ENCODE measurements at places on chromosomes 6 and 20.

GRCh38 chr6:37103169-37104039 is 66.5 kb upstream of the PIM1 start:
- DNase-seq = no peak

GRCh38 chr6:23534351-23534750 is 591.7 kb upstream of the NRSN1 start:
- no peak for DNase-seq

- DNase-seq = no peak
These were observed 11.5 kb downstream of the SNX9 start for GRCh38 chr6:157834549-157834948.

DNA sequence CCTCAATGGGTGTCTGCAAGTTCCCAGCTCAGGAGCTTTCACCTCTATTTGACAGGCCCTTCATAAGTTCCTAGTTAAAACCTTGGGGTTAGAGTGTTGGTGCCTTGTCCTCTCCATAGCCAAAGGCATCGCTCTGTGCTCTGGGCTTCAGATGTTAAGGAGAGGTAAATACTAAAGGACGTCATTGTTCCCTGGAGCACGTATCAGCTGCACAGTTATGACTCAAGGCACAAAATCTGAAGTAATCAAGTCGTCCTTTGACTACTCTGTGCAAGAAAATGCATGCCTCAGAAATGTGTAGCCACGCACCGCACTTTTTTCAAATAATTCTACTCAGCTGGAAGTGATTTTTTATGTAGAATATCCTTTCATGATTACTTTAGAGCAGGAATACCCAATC is 240.8 kb upstream of the QKI start:
- no peak for DNase-seq

DNA sequence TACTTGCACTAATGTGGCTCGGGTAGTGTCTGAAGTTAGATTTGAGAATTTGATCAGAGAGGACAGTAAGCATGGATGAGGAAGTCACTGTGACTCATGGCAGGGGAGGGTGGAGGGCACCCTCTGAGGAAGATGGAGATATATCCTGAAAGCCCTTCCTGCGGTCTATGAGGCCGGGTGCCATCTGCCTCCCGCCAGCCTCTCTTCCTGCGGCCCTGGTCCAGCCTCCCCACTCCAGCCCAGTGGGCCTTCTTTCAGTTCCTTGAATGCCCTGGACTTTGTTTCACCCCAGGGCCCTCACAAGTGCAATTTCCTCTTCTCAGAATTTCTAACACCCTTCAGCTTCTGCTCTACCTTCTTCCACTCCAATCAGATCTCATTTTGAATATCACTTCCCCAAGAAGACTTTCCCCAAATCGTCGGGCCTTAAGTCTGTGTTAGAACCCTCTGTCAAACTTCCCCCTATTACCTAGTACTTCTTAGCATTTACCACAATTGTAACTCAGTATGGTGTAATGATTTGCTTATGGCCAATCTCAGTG is 20.2 kb upstream of the TNFAIP3 start:
- no peak for DNase-seq

DNA sequence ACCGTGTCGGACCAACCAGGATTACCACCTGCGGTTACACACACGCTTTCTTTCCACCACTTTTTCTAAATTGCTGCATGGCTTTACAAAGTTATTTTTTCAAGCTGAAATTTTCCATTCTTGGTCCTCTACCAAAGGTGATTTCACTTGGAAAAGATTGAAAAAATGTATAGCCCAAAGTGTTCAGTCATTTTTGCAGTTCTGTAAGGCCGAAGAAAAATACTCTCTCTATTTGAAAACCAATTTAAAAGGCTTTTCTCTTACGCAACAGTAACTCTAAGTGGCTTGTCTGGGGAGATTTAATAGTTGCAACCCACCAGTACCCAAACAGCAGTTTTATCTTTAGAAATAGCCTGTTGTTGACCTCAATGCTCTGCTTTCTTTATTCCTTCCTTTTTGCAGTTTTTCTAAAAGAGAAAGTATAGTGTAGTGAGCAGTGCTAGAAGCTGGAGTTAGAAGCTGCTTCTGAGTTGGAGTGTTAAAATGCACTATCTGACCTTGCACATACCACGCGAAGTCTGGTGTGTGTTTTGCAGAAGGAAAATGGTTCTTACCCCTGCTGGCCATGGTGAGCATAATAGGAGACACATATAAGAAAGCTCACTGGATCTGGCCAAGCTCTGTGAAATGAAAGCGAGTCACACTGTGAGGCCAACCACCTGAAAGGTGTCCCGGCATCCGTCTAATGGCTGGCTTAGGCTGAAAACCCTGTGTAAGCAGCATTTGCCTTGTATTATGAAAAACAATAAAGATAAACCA is 271.6 kb upstream of the PRND start:
- no peak for DNase-seq

GRCh38 chr6:152509916-152510315 is 127.2 kb downstream of the SYNE1 start:
- DNase-seq = no peak

- DNase-seq = no peak
These were observed 596.0 kb downstream of the EPM2A start for GRCh38 chr6:145139140-145139850.

GRCh38 chr6:136975089-136975715 is 53.1 kb downstream of the SLC35D3 start:
- DNase-seq = no peak

DNA sequence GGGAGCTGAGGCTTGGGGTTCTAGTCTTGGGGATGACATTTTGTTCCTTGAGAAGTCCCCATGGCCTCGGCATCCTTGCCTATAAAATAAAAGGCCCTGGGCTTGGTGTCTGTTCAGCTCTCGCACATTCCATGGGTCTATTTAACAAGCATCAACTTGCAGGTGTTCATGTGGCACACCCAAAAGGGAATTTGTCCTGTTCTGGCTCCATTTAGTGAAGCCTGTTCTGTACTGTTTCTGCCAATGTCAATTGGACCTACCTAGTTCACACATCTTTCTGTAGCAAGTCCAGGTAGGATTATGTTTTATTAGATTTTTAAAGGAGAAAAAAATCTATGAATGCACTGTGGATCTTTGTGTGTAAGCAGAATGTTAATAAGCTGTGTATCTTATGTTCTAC is 262.0 kb downstream of the HIVEP2 start:
- no peak for DNase-seq

DNA sequence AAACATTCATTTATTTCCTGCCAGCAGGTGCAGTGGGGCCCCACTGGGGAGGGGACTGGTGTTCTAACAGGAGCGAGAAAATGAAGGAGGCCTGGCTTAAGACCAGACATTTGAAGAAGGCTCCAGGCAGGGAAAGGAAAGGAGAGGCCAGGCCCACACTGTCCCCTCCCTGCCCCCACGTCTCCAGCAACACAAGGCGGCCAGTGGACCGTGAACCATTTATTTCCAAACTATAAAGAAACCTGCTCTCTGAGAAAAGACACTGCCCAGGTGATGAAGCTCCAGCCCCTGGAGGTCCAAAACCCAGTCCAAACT is 41.4 kb upstream of the CDH22 start:
- no peak for DNase-seq

DNA sequence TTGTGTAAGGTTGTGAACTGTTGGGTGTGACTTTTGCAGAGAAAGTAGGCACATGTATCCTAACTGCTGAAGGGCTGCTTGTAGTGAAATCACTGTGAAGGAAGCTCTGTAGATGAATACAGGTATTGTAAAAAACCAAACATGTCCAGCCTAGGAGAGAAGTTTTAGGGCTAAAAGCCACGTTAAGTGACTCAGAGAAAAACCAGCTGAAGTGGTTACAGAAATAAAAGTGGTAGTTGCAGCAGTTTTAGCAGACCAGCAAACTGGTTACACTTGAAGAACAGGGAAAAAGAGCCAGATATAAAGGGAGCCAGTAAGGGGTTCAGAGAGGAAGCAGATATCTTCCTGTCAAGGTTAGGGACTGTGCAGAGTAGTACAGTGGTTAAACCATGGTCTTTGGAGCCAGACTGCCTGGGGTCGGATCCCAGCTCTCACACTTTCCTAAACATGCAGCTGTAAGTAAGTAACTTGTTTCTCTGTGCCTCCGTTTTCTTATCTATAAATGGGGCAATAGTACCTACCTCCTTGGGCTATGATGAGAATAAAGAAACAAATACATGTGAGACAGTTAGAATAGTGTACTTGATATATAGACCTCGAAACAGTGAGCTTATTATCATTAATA is 33.8 kb upstream of the RNF8 start:
- DNase-seq = no peak

- no peak for DNase-seq
These were observed 14.5 kb upstream of the TMEM170B start for GRCh38 chr6:11522812-11523605.

- peak; percentile 91 for DNase-seq
These were observed at the start of gene BRD2 for GRCh38 chr6:32968093-32968866. BRD2 (plus strand) TSS chr6:32968594; CDS start chr6:32972899, 4,305 bp downstream.

DNA sequence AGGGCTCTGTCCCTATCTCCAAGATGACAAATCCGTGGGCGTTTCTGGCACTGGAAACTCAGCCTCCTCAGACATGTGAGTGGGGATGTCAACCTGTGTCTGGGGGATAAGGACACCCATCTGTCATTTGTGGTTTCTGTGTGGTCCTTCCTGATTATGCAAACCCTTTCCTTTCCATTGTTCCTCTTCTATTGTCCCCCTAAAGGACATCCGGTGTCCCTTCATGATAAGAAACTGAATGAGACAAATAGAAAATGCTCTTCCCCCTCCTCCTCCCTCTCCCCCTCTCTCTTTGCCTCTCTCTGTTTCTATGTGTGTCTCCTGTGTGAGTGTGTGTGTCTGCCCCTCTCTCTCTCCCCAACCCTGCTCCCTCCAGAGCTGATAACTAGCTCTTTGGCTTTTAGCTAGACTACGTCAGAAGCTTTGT is 11.5 kb upstream of the GLP1R start:
- DNase-seq = no peak

DNA sequence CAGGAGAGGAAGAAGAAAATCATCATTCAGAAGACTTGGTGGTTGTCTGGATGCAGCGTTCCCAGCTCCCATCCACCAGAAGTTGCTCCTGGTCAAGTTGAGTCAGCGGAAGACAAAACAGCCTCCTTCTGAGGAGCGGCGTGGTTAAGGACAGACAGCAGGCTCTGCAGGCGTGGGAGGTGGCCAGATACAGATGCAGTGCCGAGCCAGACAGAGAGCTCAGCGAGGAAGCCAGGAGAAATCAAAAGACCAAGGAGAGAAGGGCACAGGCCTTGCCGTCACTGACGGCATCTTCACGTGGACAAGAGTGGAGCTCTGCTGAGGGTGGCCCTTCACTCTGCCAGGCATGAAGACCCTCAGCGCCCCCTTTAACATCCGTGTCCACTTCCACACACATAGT is 158.5 kb downstream of the THBS2 start:
- no peak for DNase-seq

DNA sequence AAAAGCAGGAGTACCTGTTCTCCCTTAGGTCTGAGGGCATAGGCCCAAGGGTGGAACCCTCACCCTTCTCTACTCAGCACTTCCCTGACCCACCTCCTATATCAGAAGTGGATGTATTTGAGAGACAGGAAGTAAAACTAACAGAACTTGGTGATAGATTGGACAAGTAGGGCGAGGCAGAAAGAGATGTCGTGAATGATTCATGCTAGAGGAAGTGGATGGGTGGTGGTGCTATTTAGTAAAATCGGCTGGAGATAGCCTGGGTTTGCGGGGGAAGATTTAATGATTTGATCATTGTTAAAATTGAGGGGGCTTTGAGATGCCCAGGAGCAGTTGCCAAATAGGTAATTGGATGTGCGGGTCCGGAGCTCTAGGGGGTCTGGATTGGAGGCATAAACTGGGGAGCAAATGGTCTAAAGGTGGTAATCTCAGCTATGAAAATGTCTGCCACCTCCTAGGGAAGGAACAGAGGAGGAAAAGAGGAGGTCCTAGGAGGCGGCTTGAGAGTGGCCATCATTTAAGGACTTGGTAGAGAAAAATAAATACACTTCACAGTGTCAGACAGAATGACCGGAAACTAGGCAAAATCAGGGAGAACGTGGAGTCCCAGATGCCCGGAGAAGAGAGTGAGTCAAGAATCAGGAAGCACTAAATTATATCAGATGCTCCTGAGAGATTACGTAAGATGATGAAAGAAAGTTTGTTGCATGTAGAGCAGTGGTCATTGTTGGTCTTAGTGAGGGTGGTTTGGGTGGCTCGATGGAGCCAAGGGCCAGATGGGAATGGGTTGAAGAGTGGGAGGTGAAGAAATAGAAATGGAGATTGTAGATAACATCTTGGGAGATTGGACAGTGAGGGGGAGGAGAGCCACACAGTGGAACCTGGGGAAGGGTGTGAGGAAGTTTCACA is 142.0 kb downstream of the CEP57L1 start:
- no peak for DNase-seq

DNA sequence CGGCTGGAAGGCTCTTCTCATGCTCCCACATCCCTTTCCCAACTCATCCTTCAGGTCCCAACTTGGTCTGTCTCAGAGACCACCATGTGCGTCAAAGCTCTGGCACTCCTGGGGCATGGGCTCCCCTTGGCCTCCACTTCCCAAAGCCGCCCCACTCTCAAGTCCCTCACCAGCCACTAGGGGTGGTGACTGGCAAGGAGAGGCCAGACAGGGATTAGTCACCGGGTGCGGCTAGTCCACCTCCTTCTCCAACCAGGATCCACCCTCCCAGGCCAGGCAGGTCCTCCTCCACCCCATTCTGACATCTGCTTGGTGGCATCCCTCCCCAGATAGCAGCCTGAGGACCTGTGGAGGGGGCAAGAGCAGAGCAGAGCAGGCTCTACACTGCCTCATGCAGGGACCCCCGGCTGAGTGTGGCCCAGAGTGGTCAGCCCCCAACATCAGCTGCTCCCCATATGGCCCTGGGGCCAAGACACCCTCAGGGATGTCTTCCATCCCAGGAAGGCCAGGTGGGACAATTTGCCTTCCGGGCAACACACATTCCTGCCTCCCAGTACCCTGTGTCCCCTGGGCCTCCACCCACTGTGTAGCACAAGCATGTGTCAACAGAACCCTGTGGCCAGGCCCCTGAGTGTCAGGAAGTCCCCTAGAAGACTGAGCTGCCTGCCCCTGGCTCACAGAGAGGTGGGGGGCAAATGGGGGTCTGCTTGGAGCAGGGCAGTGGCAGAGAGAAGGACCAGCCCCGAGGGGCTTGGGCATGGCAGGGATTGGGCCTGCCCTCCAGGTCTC is 29.2 kb downstream of the YTHDF1 start:
- DNase-seq = no peak

GRCh38 chr20:45450097-45450818 is 19.3 kb upstream of the WFDC2 start:
- no peak for DNase-seq

DNA sequence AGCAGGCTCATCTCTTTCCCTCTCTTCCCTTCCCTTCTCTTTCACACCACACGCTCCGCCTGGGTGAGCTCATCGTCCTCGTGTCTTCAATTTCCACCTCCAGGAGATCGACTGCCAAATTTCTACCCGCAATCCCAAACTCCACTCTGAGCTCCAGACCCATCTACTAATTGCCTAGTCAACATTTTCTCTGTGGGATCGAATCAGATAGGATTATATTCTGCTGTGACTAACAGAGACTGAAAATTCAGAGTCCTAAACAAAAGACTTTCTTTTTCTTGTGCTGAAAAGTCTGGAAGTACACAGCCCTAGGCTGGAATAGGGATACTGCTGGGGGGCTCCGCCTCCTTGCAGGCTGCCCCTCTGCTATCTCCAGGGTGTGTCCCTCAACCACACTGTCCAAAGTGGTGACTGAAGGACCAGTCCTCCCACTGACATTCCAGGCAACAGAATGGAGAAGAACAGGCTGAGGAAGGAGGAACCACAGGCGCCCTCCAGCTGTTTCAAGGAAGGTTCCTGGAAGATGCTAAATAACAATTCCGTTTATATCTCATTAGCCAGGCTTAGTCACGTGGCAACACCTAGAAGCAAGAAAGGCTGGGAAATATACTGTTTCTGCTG is 5.0 kb upstream of the HSPA12B start:
- no peak for DNase-seq

- no peak for DNase-seq
These were observed 53.4 kb downstream of the MCHR2 start for GRCh38 chr6:99940582-99940981.

- no peak for DNase-seq
These were observed 385.5 kb upstream of the TSHZ2 start for GRCh38 chr20:52586660-52587059.
